Activated CD8-positive, alpha-beta memory T cell treated with anti-CD3 and anti-CD28 coated beads, Interleukin-2, amount 10 ng/mL, durations not matched to agents 7 days and 5 days (primary cell): ENCODE measurements at places on chromosomes 5 and 9. TPM values are rescaled to one million over a fixed set of nuclear protein-coding genes. Genes with fewer than 3 reads are reported as not detected.

GRCh38 chr9:94922098-94922607 lies 195.7 kb downstream of the AOPEP start:
- H3K4me1 ChIP-seq: no peaks in the 10 kb centered on the region
- no peaks in the 10 kb centered on the region for H3K36me3 ChIP-seq
- no peaks in the 10 kb centered on the region for H3K27me3 ChIP-seq
- no peak for DNase-seq

GRCh38 chr5:93607367-93608258 lies 24.6 kb downstream of the NR2F1 start:
- no peak overlapping the region for H3K27ac ChIP-seq
- peaks cover 2% of the 10 kb centered on the region for H3K36me3 ChIP-seq
- H3K27me3 ChIP-seq: peaks cover 82% of the 10 kb centered on the region
- peak; percentile 55 for DNase-seq
- H3K4me1 ChIP-seq: peaks cover 18% of the 10 kb centered on the region

GRCh38 chr5:149018909-149019443 lies 43.9 kb downstream of the SH3TC2 start:
- no peak for DNase-seq
- no peaks in the 10 kb centered on the region for H3K36me3 ChIP-seq
- peaks cover 16% of the 10 kb centered on the region for H3K4me1 ChIP-seq
- no peak overlapping the region for H3K4me3 ChIP-seq

The ZDHHC11 gene
- total RNA-seq: 10.6 TPM

- H3K27ac ChIP-seq: peak overlapping the region; percentile 95
- peaks cover 7% of the 10 kb centered on the region for H3K36me3 ChIP-seq
- peaks cover 58% of the 10 kb centered on the region for H3K4me1 ChIP-seq
- H3K27me3 ChIP-seq: peaks cover 18% of the 10 kb centered on the region
Observed at GRCh38 chr5:140112685-140113179, 1.2 kb upstream of the PURA start.

The TMEM215 gene
- total RNA-seq: not detected

GRCh38 chr9:127224883-127225739 lies 39.5 kb upstream of the GARNL3 start:
- H3K27me3 ChIP-seq: peaks cover 29% of the 10 kb centered on the region
- peak overlapping the region; percentile 84 for H3K27ac ChIP-seq

The ANKRD18A gene
- 0.19 TPM for total RNA-seq

The GAS1 gene
- 0.07 TPM for total RNA-seq

- H3K36me3 ChIP-seq: peaks cover 10% of the 10 kb centered on the region
- H3K27ac ChIP-seq: no peak overlapping the region
- H3K27me3 ChIP-seq: no peaks in the 10 kb centered on the region
- DNase-seq: no peak
- no peak overlapping the region for H3K4me3 ChIP-seq
Observed at GRCh38 chr5:129112295-129112694, 17.7 kb downstream of the ISOC1 start.
